A549 treated with dexamethasone at 1 μM for 4 hours (cell line): ENCODE measurements at places on chromosomes 16 and 17. TPM values are rescaled to one million over a fixed set of nuclear protein-coding genes. Genes with fewer than 3 reads are reported as not detected.

IRF8 gene
- 0.41 to 0.74 TPM (median 0.47 TPM) in 5 replicates for total RNA-seq

MED9 gene
- 18.5 to 21.4 TPM (median 18.9 TPM) in 5 replicates for total RNA-seq

ANKFN1 gene
- 0.05 TPM in 1 of 5 replicates, not detected in the others for total RNA-seq

KRT222 gene
- 0.25 to 0.51 TPM (median 0.38 TPM) in 5 replicates for total RNA-seq

MMP28 gene
- total RNA-seq, result 4.9 to 8.8 TPM (median 7.5 TPM) in 5 replicates
